Kidney (tissue), 22 donors: ENCODE measurements at places on chromosomes 5 and 9. TPM values are rescaled to one million over a fixed set of nuclear protein-coding genes. Genes with fewer than 3 reads are reported as not detected.

Gene TRAPPC13
- 24.3 TPM for total RNA-seq

Gene LTC4S
- total RNA-seq, result 30.6 TPM

Gene TRIM7
- total RNA-seq, result 6.3 TPM

Gene RANBP3L
- 7.1 TPM for total RNA-seq

Gene HMCN2
- 8.6 TPM for total RNA-seq

Gene SOWAHA
- total RNA-seq, result 4.1 TPM

Gene GNA14
- total RNA-seq, result 10.4 TPM

Gene TLX3
- total RNA-seq, result not detected

Gene ZNF618
- total RNA-seq, result 31.9 TPM

Gene DMRT3
- total RNA-seq, result not detected

- H3K4me1 ChIP-seq, result no peaks in the 10 kb centered on the region
- H3K36me3 ChIP-seq, result no peaks in the 10 kb centered on the region
- no peak overlapping the region for H3K27ac ChIP-seq
- H3K27me3 ChIP-seq, result no peaks in the 10 kb centered on the region
- DNase-seq, result peak; percentile 70
Observed at GRCh38 chr9:15541872-15542271, 11.0 kb upstream of the CCDC171 start.

DNA sequence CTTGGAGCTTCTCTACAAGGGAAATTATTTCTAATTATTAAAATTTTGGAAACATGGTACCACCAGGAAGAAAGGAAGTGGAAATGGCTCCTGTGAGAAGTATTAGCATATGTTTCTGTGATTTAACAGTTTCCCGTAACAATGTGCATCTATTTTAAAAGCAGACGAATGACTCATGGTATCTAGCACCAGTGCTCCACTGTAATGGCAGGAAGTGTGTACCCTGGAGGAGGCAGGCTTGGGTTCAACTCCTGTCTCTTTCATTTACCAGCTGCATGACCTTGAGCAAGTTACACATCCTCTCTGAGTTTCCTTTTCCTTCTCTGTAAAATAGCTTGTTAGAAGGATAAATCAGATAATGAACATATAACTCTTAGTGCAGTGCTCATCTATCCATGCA lies 41.0 kb upstream of the ANGPTL2 start:
- H3K27ac ChIP-seq, result no peak overlapping the region
- H3K27me3 ChIP-seq, result no peaks in the 10 kb centered on the region
- DNase-seq, result no peak
- no peaks in the 10 kb centered on the region for H3K36me3 ChIP-seq

DNA sequence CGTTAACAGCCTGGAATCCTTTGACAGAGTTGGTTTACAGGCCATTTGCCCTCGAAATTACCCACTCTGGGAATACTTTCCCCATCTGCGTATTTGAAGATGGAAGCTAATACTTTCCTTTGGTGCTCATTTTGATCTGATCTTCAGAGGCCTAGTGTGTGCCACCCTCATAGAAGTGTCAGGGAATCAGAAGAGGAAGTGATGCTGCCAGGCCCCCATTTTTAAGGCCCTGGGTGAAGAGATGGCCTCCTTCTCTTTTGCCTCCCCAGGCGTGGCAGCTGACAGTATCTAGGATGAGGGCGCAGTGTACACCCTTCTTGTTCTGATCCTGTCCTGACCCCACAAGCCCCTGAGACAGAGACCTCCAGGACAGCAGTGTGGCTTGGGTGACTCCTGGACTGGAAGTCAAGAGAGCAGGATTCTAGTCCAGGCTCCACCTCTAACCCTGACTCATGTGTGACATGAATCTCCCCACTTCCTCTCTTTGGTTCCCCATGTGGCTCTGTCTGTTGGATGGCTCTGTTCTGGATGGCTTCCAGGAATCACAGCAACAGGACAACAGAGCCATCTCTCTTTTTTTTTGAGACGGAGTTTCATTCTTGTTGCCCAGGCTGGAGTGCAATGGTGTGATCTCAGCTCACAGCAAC lies 27.8 kb downstream of the CSF1R start:
- no peak overlapping the region for H3K4me3 ChIP-seq
- DNase-seq, result no peak
- no peak overlapping the region for H3K27ac ChIP-seq
- H3K4me1 ChIP-seq, result no peaks in the 10 kb centered on the region
- no peaks in the 10 kb centered on the region for H3K27me3 ChIP-seq

DNA sequence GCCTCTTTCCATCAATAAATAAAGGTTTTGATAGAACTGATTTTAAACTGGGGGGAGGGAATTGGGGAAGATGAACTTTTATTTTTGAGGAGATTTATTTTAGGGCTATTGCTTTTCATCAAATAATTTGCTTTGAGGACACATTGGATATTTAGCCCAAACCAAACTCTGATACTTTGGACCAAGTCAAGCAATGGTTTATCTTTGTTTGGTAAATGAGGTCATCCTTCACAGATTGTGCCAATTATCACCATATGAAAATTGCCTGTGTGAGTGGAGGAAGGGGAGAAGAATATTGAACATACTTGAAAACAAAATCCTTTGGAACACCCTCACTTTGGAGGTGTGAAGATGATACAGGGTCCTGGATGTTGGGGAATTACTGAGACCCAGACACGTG lies 176.9 kb upstream of the CD180 start:
- H3K4me1 ChIP-seq, result no peaks in the 10 kb centered on the region
- H3K27me3 ChIP-seq, result no peaks in the 10 kb centered on the region
- no peaks in the 10 kb centered on the region for H3K36me3 ChIP-seq
- H3K27ac ChIP-seq, result no peak overlapping the region
- no peak overlapping the region for H3K4me3 ChIP-seq

DNA sequence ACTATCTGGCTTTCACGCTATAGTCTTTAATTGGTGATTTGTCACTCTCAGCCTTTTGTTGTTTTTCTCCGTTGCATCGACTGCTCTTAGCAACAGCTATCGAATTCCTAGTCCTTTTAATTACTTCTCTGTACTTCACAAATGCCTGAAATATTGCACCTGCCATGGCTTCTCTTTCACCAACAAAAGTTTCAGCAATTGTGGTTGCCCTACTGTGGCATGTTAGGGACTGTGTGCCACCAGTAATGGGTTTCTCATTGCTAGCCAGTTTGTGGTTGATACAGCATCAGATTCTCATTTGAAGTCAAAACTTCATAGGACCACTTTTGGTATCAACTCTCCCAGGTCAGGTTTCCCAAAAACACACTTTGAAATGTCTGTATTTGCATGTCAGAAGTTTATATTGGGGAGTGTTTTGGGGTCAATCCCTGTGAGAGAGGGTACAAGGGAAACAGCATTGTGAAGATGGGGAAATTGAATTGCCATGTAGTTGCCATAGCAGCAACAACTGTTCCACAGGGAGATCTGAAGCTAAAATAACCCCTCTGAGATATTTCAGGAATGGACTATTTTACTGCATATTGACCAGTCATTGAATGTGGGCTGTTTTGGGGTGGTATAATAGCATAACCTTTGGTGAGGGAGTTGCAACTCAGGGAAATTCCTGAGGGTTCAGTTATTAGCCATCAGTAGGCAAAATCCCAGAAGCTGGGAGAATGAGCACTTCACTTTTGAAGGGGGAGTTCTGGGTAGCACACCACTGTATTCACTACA lies 99.2 kb downstream of the WDR70 start:
- H3K27ac ChIP-seq, result no peak overlapping the region
- no peaks in the 10 kb centered on the region for H3K27me3 ChIP-seq
- peaks cover 7% of the 10 kb centered on the region for H3K36me3 ChIP-seq
- peak; percentile 40 for DNase-seq
- no peak overlapping the region for H3K4me3 ChIP-seq

DNA sequence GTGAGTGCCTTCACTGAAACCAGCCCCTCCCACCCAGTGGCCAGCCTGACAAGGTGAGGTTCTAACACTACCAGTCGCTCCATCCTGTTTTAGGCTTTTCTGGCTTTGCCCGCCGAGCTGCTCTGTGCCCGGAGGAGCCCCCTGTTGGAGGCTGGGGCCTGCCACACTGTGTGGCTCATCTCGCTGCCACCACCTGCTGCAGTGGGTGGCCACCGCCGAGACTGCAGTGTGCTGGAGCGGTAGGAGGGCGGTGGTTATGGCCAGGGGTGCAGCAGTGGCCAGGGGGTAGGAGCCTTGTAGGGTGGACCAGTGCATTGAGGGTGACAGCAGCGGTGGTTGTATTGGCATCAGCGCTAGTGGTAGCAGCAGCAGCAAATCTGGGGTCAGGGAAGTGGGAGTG lies 74.7 kb upstream of the PCAT7 start:
- no peak overlapping the region for H3K4me3 ChIP-seq
- H3K4me1 ChIP-seq, result no peaks in the 10 kb centered on the region
- DNase-seq, result no peak
- H3K27me3 ChIP-seq, result no peaks in the 10 kb centered on the region

DNA sequence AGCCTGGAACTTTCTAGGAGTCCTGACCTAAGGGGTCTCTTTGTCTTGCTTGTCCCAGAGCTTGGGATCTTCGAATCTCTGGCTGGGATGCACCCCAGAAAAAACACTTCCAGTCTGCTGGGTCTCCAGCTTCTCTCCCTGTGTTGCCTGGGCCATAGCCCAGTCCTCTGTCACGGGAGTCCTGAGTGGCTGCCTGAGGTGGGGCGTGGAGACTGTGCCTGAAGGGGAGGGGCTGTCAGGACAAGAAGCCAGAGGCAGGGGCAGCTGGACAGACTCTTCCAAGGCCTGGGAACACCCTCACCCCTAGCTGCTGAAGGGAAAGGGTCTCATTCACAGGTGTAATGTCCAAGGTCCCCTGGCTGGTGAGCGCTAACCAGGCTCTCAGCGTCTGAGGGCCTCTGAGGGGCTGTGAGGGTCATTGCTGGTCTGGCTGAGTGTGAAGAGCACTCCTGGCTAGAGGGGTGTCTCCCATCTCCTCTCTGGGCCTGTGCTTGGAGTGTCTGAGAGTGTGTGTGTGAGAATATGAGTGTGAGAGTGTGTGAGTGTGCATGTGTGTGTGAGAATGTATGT lies 20.4 kb upstream of the COL27A1 start:
- H3K4me1 ChIP-seq, result no peaks in the 10 kb centered on the region
- no peak overlapping the region for H3K27ac ChIP-seq
- no peak overlapping the region for H3K4me3 ChIP-seq
- no peaks in the 10 kb centered on the region for H3K36me3 ChIP-seq
- peak; percentile 42 for DNase-seq
- H3K27me3 ChIP-seq, result no peaks in the 10 kb centered on the region

DNA sequence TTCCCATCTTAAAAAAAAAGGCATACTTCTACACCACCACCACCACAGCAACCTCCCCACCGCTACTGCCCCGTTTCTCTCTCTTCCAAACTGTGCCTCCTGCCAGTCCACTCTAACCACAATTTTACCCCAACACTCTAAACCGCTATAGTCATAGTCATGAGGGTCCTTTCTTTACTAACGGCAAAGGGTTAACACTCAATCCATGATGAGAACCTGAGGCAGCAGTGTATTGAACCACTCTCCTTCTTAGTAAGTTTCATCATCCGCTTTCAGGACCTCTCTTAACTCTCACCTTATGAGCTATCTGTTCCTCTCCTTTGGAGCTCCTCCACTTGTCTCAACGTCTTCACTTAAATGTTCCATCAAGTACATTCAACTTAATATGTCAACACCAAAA lies 34.0 kb downstream of the IDNK start:
- DNase-seq, result no peak
- H3K36me3 ChIP-seq, result peaks cover 35% of the 10 kb centered on the region
- no peak overlapping the region for H3K27ac ChIP-seq
- no peaks in the 10 kb centered on the region for H3K27me3 ChIP-seq
- no peaks in the 10 kb centered on the region for H3K4me1 ChIP-seq

GRCh38 chr9:19050637-19051591 lies 1.7 kb downstream of the RRAGA start:
- no peaks in the 10 kb centered on the region for H3K36me3 ChIP-seq
- peak overlapping the region; percentile 94 for H3K4me3 ChIP-seq
- no peak for DNase-seq
- H3K4me1 ChIP-seq, result peaks cover 3% of the 10 kb centered on the region
- no peaks in the 10 kb centered on the region for H3K27me3 ChIP-seq

DNA sequence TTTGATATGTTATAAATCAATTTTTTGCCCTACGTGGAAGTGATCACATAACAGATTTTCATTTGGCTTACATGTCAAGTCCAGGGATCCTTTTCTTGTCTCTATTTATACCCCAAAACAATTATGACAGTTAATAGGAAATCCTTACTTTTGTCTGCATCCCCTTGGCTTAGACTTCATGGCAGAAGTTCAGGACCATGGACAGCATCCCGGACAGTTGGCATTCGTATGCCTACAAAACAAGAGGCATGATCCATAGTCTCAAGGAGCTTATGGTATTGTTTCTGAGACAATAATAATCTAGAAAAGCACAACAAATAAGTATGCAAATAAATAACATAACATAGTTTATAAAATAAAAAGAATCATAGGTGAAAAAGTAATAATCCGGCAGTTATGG lies 214.3 kb upstream of the GRIA1 start:
- no peaks in the 10 kb centered on the region for H3K4me1 ChIP-seq
- no peaks in the 10 kb centered on the region for H3K27me3 ChIP-seq
- H3K4me3 ChIP-seq, result no peak overlapping the region
- no peak overlapping the region for H3K27ac ChIP-seq

DNA sequence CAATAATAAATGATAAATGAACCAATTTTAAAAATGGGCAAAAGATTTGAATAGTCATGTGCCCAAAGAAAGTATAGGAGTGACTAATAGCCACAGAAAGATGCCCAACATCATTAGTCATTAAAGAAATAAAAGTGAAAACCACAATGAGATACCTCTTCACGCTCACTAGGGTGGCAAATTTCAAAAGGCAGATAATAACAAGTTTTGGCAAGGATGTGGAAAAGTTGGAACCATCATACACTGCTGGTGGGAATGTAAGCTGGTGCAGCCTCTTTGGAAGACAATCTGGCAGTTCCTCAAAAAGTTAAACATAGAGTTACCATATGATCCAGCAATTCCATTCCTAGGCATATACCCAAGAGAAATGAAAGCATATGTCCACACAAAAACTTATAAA lies 1819.8 kb downstream of the MAT2B start:
- H3K4me3 ChIP-seq, result no peak overlapping the region
- H3K27ac ChIP-seq, result no peak overlapping the region
- no peaks in the 10 kb centered on the region for H3K36me3 ChIP-seq
- DNase-seq, result no peak
- H3K27me3 ChIP-seq, result no peaks in the 10 kb centered on the region
- H3K4me1 ChIP-seq, result no peaks in the 10 kb centered on the region

DNA sequence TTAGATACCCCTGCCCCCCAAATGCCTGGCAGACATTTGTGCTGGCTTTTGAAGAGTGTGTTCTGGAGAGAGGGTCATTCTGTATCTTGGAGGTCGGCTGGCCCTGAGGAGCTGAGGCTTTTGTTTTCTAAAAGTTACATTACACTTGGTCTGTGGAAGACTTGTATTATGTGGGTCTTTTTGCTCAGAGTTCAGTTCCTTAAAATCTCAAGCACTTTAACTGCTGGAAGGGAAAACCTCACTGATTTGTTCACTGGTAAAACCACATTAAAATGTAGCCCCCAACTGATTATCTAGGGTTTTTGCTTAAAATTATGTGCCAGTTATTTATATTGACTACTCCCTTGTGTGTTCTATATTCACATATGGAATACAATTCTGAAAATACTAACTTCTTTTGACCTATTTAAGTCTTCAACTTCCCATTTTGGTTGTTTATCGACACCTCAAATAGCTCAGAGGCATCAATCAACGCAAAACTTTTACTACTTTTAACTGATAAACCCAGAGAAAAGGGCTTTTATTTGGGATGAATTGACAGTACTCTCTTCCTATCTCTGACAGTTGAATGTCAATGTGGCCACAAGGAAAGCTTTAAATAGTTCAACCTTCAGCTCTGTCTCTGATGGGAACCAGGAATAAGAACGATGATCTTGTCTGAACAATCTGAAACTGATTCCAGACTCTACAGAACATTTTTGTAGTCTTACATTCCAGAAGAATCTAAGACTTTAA lies 54.0 kb upstream of the MAP3K1 start:
- no peaks in the 10 kb centered on the region for H3K36me3 ChIP-seq
- no peak overlapping the region for H3K4me3 ChIP-seq
- H3K27me3 ChIP-seq, result no peaks in the 10 kb centered on the region
- no peak for DNase-seq
- H3K27ac ChIP-seq, result no peak overlapping the region
- H3K4me1 ChIP-seq, result no peaks in the 10 kb centered on the region
